ENCODE measurements at places on chromosomes 13 and 19.

DNA sequence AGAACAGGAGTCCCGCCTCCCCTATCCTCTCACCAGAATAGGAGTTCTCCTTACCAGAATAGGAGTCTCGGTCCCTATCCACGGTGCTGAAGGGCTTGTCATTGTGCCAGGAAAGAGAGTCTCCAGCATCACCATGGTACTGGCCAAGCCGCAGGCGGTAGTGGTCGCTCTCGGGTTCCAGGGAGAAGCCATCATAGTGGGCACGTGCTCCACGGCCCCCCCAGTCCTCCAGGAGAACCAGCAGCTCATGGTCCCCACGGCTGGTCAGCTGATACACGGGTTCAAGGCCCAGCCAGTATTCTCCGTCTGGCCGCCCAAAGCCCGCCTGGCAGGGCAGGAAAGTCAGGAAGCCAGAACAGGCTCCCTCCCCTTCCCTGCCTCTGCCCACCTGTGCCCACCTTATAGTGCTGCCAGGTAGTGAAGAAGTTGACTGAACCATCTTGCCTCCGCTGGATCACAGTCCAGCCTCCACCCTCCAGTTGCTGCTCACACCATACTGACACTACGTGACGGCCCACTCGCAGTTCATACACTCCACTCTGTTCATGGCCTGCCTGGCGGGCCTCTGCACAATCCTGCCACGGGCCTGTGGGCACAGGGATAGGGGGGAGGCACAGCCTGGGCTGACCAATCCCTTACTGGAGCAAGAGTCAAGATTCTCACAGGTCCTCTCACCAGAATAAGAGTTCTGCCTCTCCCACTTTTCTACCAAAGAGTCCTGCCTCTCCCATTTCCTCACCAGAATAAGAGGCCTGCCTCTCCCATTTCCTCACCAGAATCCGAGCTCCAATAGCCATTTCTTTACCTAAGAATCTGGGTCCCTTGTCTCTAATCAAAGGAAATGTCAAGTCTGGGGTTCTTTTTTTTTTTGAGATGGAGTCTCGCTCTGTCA lies 7.4 kb downstream of the SHFL start:
- no peak for DNase-seq

- peak; percentile 29 for DNase-seq
Observed at GRCh38 chr19:1980091-1980808, 35.3 kb downstream of the BTBD2 start.

DNA sequence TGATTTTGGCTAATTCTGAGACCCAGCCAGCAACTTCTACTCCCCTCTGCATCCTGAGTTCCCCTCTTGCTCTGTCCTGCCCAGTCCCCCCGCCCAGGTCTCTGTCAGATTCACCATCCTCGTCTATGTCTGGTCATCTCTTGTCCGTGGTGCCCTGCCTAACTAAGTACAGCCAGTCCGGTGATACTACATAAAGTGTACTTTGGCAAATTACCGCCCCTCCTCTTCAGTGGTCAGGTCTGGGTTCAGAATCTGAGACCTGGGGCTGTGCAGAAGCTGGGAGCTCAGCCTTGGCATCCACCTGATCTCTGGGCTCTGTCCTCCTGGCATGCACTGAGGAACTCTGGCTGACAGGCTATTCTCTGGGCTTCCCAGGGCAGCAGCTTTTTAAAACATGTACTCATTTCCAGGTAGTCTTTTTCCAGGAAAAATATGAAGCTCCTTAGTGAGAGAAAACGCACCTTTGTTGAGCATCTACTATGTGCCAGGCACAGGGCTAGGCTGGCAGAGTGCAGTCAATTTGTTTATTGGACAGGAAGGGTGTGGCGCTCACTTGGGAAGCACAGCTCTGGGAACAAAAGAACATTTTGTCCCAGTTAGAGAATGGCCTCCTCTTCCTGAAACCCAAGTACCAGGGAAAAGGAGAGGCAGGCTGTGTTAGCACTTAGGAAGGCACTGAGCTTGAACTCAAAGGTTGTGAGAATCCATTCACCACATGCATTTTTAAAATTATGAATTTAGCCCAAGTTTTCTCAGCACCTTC lies 88.9 kb downstream of the TSHZ3 start:
- DNase-seq, result peak; percentile 3

GRCh38 chr13:112898621-112899280 lies 70.3 kb upstream of the MCF2L start:
- peak; percentile 27 for DNase-seq

- no peak for DNase-seq
Observed at GRCh38 chr19:39539165-39539517, 820 bp downstream of the EID2 start.

- DNase-seq, result no peak
Observed at GRCh38 chr13:69234171-69234570, 873.5 kb upstream of the ATXN8OS start.

DNA sequence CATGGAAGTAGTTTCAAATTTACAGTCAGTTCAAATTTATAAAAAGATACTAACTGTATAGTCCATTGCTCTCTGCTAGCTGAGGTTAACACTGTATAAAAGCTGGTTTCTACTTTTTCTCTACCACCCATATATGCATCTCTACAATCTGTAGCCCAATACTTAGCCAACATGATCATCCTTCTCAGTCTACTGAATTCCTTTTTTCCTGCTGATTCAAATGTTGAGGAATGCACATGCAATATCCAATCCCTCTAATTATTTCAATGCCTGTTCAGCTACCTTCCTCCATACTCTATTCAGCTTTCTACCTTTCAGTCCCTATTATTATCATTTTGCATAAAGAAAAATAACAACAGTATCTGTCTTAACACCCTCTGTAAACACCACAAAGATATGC lies 15.6 kb downstream of the KPNA3 start:
- DNase-seq, result no peak

GRCh38 chr19:47490847-47491246 lies 6.8 kb upstream of the KPTN start:
- DNase-seq, result no peak

DNA sequence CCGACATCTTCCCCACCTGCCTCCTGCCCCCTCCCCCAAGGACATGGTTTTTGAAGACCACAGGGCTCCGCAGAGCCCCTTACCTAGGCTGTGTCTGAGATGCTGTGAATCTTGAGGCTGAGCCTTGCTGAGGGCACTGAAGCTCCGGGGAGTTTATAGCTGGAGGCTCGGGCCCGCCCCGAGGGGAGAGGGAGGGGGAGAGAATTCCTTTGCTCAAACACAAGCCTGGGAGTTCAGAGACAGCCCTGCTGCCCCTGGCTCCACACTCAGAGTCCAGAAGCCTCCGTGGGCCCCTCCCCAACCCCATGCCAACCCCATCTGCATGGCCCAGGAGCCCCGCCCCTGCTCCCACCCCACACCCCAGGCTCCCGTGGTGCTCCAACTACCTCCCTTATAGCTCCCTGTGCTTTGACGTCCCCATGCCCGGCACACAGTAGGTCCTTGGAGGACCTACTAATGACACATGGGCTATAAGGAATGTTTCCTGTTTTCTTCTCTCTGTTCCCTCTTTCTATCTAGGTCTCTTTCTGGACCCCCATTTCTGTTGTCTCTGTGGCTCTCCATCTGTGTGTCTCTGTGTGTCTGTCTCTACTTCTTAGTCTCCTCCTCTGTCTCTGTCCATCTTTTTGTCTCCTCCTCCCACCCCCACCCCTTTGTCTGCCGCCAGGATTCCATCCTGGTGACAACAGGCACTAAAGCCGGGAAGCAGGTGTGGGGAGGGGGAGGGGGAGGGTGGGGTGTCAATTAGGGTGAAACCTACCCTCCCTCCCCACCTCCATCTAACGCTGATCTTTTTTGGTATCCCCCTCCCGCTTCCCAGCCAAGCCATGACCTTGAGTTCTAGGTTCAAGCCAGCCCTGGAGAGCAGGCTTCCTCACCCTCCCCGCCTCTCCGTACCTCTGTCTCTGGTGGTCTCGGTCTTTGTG lies at the start of gene TNNT1:
TNNT1 (minus strand) TSS at position 129 of the 926 bp plus-strand sequence. CDS start 2,049 bp downstream, outside the sequence.
- no peak for DNase-seq

DNA sequence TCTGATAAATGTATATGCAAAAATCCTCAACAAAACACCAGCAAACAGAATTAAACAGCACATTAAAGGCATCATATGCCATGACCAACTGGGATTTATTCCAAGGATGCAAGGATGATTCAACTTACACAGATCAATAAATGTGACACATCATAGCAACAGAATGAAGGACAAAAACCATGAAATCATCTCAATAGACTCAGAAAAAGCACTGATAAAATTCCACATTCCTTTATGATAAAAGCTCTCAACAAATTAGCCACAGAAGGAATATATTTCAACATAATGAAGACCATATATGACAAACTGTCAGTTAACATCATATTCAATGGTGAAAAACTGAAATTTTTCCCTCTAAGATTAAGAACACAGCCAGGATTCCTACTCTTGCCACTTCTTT lies 691.6 kb downstream of the DIAPH3 start:
- no peak for DNase-seq

GRCh38 chr13:33606692-33607091 lies 211.3 kb upstream of the RFC3 start:
- DNase-seq, result no peak

- DNase-seq, result no peak
Observed at GRCh38 chr19:27806471-27807070, 1406.4 kb downstream of the UQCRFS1 start.

- peak; percentile 13 for DNase-seq
Observed at GRCh38 chr19:48499316-48500090, 12.1 kb downstream of the LMTK3 start.

DNA sequence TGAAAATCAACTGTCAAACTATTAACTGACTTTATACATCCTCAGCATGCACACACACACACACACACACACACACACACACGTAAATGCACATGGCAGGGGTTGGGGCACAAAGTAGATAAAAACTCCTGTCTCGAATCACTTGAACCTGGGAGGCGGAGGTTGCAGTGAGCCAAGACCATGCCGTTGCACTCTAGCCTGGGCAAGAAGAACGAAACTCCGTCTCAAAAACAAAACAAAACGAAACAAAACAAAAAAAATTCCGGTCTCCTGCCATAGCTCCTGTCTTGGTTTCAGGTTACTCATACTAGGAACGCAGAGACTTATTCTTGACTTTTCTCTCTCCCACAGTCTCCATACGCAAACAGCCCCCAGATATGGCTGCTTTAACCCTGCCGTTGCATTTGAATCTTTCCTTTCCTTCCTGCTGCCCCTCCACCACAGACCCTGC lies 148.9 kb downstream of the SHISA2 start:
- DNase-seq, result no peak

DNA sequence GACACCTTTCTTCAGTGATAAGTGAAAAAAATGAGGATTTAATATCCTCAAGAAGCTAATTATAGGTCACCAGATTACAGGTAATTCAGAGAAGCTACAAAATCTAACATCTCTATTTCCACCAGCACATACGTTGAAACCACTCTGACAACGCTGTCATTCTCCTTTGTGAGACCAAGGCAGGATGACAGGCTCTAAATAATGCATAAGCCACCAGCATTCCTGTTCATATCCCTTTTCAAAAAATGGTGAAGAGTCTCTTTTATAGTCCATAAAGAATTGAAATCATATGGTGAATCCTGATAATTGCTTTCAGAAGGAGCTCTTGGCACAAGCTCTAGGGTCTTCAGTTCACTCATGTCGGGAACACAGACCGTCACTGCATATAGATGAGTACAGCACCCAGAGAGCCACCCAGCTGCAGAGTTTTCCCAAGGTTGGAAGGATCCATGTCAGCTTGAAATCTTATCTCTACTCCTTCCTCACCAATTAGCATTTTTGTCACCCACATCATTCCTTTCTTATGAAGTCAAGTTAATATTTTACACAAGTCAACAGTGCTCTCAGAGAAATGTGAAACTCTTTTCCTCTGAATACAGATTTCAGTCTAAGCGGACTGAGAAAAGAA lies 431.4 kb downstream of the TBC1D4 start:
- DNase-seq, result no peak

GRCh38 chr19:9431475-9431874 lies 3.9 kb downstream of the ZNF266 start:
- no peak for DNase-seq

DNA sequence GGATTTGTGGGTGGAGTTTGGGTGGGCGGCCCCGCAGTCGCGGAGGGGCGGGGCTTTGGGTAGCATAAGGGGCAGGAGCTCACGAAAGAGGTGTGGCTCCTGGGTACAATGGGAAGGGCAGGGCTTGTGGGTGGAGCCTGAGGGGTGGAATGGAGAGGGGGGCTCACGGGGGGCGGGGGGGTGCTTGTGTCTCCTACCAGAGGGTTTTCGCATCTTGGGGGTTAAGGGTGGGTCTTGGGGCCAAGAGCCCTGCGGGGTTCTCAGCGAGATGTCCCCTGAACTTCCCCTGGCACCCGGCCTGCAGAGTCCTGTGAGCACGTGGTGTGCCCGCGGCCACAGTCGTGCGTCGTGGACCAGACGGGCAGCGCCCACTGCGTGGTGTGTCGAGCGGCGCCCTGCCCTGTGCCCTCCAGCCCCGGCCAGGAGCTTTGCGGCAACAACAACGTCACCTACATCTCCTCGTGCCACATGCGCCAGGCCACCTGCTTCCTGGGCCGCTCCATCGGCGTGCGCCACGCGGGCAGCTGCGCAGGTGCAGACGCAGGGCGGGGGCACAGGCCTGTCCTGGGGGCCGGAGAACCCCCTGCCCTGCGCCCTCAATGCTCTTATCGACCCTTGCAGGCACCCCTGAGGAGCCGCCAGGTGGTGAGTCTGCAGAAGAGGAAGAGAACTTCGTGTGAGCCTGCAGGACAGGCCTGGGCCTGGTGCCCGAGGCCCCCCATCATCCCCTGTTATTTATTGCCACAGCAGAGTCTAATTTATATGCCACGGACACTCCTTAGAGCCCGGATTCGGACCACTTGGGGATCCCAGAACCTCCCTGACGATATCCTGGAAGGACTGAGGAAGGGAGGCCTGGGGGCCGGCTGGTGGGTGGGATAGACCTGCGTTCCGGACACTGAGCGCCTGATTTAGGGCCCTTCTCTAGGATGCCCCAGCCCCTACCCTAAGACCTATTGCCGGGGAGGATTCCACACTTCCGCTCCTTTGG lies 5.1 kb downstream of the FSTL3 start:
- no peak for DNase-seq

DNA sequence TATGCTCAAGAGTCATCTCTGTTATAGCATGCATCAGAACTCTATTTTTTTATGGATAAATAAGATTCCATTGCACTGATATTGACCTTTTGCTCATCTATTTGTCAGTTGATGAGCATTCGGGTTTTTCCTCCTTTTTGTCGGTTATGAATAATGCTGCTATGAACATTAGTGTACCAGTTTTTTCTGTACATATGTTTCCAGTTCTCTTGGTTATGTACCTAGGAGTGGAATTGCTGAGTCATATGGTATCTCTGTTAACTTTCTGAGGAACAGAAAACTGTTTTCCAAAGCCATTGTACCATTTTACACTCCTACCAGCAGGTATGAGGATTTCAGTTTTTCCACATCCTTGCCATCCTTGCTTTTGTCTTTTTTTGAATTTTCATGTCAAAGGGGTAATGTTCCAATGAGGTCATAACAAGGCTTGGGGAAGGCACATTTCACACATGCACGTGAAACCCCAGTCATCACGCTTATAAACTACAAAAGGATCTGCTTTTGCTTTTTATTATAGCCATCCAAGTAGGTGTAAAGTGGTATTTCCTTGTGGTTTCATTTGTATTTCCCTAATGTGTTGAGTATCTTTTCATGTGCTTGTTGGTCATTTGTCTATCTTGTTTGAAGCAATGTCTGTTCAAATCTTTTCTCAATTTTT lies 14.6 kb downstream of the KBTBD7 start:
- no peak for DNase-seq

Data from left hindlimb (tissue), 1 donor.